Activated gamma-delta T cell treated with anti-CD3 and anti-CD28 coated beads, Interleukin-2, amount 50 U/mL, for 16 hours (primary cell): ENCODE measurements at places on chromosomes 2 and 18.

GRCh38 chr2:205169464-205169863 is 512.8 kb upstream of the NRP2 start:
- no peak for DNase-seq

- no peak for DNase-seq
These were observed 11.5 kb downstream of the GCC2 start for GRCh38 chr2:108460345-108461037.

DNA sequence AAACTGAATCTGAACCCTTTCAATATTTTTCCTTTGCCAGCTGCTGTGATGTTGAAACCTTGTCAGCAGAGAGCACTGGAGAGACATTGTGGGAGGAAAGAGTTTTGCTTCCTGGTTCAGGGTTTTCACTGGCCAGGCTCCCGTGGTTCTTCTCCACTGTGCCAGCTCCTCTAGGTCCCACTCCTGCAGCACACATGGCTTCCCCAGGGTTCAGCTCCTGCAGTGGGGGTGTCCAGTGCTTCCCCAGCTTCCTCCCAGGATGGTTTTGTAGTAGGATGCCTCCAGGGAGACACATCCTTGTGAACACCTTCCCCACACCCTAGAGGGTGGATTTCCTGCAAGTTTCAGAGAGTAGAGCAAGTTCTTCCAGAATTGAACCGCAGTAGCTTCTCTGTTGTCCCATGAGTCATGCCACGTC is 24.0 kb upstream of the SULT1C3 start:
- no peak for DNase-seq

GRCh38 chr2:122244598-122245229 is 489.3 kb downstream of the TSN start:
- DNase-seq = no peak

DNA sequence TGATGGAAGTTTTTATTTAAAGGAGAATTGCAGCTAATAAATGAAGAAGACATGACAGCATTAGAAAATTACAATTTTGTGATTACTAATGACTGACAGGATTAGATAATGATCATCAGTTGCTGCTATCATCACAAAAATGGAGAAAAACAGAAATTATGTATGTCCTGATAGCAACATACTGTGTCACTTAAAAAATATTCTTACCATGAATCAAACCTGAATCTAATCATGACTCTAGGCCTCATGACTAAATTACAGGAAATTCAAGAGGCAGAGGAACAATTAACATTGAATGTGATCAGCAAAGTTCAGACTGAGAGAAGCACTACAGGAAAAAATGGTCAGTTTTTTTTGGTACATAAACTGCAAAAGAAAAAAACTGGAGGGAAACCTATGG is 147.8 kb downstream of the PMAIP1 start:
- DNase-seq = no peak

- DNase-seq = no peak
These were observed 2.3 kb upstream of the INO80D start for GRCh38 chr2:206088248-206088647.

DNA sequence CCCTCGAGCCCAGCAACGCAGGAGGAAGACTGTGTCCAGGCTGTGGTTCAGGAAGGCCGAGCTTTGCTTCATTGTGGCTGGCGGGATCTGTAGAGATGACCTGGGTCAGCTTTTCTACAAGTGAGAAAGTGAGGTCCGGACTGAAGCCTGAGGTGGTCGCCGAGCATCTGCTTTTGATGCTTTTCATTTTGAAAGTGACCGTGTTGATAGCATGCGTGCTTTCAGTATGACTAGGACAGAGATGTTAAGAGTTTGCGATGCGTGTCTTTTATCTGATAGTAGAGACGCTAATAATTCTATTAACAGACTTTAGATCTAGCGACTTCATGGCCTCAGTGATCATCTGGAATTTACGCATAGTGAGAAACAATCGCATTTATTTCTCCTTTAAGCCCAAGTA is 28.1 kb downstream of the CTDP1 start:
- no peak for DNase-seq

DNA sequence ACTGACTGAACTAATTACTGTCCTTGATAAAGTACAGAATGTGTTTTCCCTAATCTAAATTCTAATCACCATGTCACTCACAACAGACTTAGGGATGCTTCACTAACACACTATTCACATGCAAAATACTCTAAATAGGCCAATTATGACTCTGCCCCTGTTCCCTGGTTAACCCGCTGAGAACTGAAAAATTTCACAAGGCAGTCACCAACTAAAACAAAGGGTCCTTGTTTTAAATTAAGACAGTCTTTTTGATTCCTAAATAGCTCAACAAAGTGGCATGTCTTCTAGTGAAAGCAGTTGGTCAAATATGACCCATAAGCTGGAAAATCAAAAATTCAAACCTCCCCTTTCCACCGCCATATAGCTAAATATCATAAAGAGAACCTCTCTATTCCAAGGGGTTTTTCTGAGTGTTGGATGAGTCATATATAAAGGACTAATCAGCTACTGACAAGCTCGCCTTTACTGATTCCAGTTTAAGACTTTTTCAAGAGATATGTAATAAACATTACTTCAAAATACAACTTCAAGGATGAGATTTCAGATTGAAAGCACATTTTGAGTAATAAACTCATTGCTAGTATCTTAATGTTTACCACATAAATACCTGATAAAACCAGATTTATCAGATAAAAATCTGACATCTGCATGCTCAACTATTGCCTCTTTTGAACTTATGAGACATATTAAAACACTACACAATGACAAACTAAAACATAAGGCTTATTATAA is 235.8 kb downstream of the TCF4 start:
- no peak for DNase-seq
